ENCODE measurements at places on chromosomes 1 and 21.
A peak's percentile ranks its signal among the peaks of the same experiment; 100 is the strongest.

DNA sequence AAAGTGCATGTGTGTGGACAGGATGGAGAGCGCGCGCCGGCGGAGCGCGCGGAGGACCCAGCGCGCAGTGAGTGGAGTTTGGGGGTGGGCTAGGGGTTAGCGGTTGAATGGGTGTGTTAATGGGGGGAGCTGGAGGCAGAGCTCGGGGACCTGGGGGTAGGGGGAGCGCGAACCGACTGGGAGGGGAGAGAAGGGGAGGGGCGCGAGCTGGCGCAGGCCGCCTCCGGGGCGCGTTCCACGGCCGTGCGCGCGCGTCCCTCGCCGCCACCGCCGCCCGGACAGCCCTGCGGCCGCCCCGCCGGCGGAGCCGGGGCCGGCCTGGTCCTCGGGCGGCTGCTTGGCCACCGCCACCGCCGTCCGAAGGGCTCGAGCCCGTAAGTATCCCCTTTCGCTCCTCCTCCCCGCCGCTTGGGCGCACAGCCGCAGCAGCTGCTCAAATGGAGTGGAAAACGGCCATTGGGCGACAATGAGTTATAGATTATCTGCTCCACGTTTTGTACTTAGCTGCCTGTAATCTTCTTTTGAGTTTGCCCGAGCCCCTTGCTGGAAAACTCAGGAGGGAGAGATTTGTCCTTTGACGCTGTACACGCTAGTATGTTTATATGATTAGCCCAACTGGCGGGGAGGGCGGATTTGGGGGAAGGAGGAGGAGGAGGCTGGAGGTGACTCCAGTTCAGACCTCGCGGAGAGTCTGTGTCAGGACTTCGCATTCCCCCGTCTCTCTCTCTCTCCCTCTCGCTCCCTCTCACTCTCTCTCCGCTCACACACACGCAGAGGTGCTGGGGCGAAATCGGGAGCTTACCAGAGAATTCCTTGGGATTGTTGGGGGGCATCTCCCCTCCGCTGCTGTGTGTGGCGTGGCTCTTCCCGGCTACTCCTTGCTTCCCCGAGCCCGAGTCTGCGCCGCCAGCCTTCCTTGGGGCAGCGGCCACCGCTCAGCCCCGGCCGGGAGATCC lies at the start of gene ADGRL2:
Gene ADGRL2, plus strand, starts transcription at position 240 of the 956 bp plus-strand sequence. CDS start 36,051 bp downstream, outside the sequence.
- peak; percentile 91 for DNase-seq

- no peak for DNase-seq
Observed at GRCh38 chr1:221979444-221980032, 237.6 kb upstream of the DUSP10 start.

- DNase-seq, result no peak
Observed at GRCh38 chr1:1088801-1089680, 14.9 kb upstream of the RNF223 start.

DNA sequence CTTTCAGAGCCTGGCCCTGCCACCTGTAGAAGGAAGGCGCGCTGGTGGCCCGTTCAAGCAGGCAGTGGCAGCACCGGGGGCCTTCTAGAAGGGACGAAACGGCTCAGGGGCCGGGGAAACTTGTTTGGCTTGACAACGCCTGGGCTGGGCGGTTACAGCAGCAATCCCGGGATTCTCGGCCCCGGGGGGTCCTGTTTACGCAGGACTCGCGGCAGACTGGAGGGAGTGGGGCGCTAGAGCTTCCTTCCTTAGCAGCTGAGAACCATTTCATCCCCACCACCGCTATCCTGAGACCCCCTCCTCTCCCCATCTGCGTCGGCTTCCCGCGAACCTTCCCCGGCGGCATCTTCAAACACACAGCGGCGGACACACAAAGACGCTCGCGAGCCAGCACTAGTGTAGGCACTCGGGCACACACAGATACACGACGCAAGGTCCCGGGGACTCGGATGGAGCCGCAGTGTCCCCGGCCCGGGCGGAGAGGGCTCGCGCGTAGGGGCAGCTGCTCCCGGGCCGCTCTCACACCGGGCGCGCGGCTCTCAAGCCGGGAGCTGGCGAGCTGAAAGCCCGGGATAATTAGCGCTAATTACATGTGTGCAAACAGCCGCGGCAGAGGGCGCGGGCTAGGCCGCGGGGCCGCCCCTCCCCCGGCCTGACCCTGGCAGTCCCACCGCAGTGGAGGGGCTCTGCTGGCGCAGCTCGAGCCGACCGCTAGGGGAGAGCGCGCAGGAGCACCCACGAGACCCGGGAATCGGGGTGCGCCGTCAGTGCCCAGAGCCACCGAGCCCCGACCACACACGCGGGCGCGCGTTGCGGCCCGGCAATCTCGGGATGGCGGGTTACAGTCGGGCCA lies 271.4 kb downstream of the FOXD2 start:
- no peak for DNase-seq

- no peak for DNase-seq
Observed at GRCh38 chr1:3275471-3276340, 178.8 kb upstream of the ARHGEF16 start.
